Cardiac muscle cell (in vitro differentiated cells and primary cell): ENCODE measurements at places on chromosomes 11 and 22. TPM values are rescaled to one million over a fixed set of nuclear protein-coding genes. Genes with fewer than 3 reads are reported as not detected.

- peak; percentile 69 for DNase-seq
- H3K36me3 ChIP-seq: no peaks in the 10 kb centered on the region
- H3K27me3 ChIP-seq: peaks cover 22% of the 10 kb centered on the region
- no peak overlapping the region for H3K4me3 ChIP-seq
These were observed 3.3 kb upstream of the E2F8 start for GRCh38 chr11:19244084-19244483.

Gene AGBL2
- 1.7 TPM in 1 of 2 replicates, not detected in the other for polyA plus RNA-seq

GRCh38 chr11:9615031-9615451 is 41.6 kb downstream of the WEE1 start:
- H3K36me3 ChIP-seq: no peaks in the 10 kb centered on the region
- no peak for DNase-seq
- H3K27ac ChIP-seq: no peak overlapping the region

DNA sequence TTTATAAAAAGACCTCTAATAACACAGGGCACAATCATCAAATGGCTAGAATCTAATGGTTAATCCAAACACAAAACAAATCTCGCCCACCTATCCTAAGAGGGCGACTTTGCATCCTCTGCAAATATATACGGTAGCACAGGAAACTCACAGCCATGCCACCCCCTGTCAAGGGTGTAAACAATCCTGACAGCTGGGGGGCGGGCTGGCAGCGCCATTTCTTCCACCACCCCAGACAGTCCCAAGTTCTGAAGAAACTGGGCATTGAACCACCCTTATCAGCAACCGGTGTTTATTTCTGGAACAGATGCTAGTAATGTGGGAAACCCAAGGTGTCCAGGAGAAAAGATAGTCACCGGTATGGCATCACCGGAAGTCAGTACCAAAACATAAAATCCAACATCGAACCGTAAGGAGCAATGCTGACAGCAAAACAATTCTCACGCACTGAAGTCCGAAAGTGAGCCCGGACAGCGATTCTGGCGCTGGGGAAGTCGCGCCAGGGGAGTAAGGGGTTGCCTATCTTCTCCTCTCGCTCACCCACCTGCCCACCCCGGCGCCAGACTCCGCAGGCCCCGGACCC is 825 bp downstream of the FBXO3 start:
- peaks cover 3% of the 10 kb centered on the region for H3K36me3 ChIP-seq
- peaks cover 23% of the 10 kb centered on the region for H3K27me3 ChIP-seq
- peaks cover 15% of the 10 kb centered on the region for H3K4me1 ChIP-seq

Gene PTPRJ
- polyA plus RNA-seq: 8.9 and 12.2 TPM in 2 replicates

DNA sequence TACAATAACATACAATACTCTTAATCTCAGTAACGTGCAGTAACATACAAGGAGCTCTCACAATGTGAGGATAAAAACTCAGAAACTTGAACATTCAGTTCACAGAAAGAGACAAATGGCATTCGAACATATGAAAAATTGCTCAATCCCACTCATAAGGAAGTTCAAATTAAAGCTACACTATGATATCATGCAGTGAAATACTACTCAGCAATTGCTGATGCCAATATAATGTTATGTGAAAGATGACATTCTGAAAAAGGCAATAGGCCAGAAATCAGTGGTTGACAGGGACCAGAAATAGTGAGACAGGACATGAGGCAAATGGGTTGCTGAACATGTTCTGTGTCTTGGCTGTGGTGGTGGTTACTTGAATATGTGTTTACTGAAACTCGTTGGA is 33.7 kb upstream of the PITPNB start:
- no peaks in the 10 kb centered on the region for H3K27me3 ChIP-seq
- no peak overlapping the region for H3K27ac ChIP-seq
- no peak overlapping the region for H3K4me3 ChIP-seq
- H3K4me1 ChIP-seq: no peaks in the 10 kb centered on the region
- peak; percentile 40 for DNase-seq
- H3K36me3 ChIP-seq: no peaks in the 10 kb centered on the region

- peak overlapping the region; percentile 54 for H3K27ac ChIP-seq
- H3K4me1 ChIP-seq: peaks cover 15% of the 10 kb centered on the region
- no peak for DNase-seq
- H3K4me3 ChIP-seq: no peak overlapping the region
- H3K27me3 ChIP-seq: no peaks in the 10 kb centered on the region
- peaks cover 33% of the 10 kb centered on the region for H3K36me3 ChIP-seq
These were observed 3.7 kb downstream of the POLR2L start for GRCh38 chr11:838441-839279.

Gene TTC38
- 35.1 and 35.5 TPM in 2 replicates for polyA plus RNA-seq

- no peak overlapping the region for H3K4me3 ChIP-seq
- no peaks in the 10 kb centered on the region for H3K36me3 ChIP-seq
- H3K27me3 ChIP-seq: no peaks in the 10 kb centered on the region
- H3K27ac ChIP-seq: no peak overlapping the region
These were observed 96.1 kb downstream of the SLC1A2 start for GRCh38 chr11:35323076-35323868.

DNA sequence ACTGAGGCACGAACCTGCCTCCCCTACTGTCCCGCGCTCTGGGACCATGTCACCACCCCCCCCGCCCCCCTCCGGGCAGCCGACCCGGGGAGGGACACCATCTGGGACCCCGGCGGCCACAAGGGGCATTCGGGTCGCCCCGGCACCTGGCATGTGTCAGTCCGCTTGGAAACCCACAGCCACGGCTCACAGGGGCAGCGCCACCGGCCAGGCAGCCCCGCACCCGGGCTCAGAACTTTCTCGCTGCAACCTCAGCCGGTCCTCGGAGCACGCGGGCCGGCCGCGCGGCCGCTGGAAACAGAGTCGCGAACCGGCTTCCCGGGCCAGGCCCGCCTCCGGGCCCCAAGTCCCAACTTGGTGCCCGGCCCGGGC is 159.9 kb upstream of the GRK3 start:
- peak overlapping the region; percentile 60 for H3K4me3 ChIP-seq
- peaks cover 12% of the 10 kb centered on the region for H3K4me1 ChIP-seq
- H3K27me3 ChIP-seq: no peaks in the 10 kb centered on the region
- H3K36me3 ChIP-seq: no peaks in the 10 kb centered on the region

GRCh38 chr11:118418766-118419165 is 17.4 kb downstream of the ATP5MG start:
- DNase-seq: no peak
- H3K4me1 ChIP-seq: no peaks in the 10 kb centered on the region
- H3K4me3 ChIP-seq: no peak overlapping the region
- no peak overlapping the region for H3K27ac ChIP-seq
- H3K36me3 ChIP-seq: no peaks in the 10 kb centered on the region
- no peaks in the 10 kb centered on the region for H3K27me3 ChIP-seq

- H3K4me1 ChIP-seq: no peaks in the 10 kb centered on the region
- DNase-seq: no peak
- H3K36me3 ChIP-seq: no peaks in the 10 kb centered on the region
- H3K27me3 ChIP-seq: peaks cover 8% of the 10 kb centered on the region
- no peak overlapping the region for H3K27ac ChIP-seq
These were observed 31.7 kb upstream of the TMPRSS4 start for GRCh38 chr11:118045191-118045590.

Gene SPDYC
- not detected in 2 replicates for polyA plus RNA-seq

- peaks cover 6% of the 10 kb centered on the region for H3K4me1 ChIP-seq
These were observed 15.8 kb downstream of the P2RY2 start for GRCh38 chr11:73233692-73234470.

Gene PHLDA2
- polyA plus RNA-seq: 0.73 and 3.8 TPM in 2 replicates

GRCh38 chr22:42719656-42720262 is 911 bp downstream of the A4GALT start:
- peaks cover 7% of the 10 kb centered on the region for H3K4me1 ChIP-seq
- H3K4me3 ChIP-seq: peak overlapping the region; percentile 90
- peaks cover 57% of the 10 kb centered on the region for H3K27me3 ChIP-seq
- DNase-seq: no peak
- H3K27ac ChIP-seq: no peak overlapping the region
